ENCODE measurements at places on chromosomes 11 and 22.
A peak's percentile ranks its signal among the peaks of the same experiment; 100 is the strongest.

- no peak for DNase-seq
These were observed 39.3 kb upstream of the LRRC4C start for GRCh38 chr11:41498726-41499125.

DNA sequence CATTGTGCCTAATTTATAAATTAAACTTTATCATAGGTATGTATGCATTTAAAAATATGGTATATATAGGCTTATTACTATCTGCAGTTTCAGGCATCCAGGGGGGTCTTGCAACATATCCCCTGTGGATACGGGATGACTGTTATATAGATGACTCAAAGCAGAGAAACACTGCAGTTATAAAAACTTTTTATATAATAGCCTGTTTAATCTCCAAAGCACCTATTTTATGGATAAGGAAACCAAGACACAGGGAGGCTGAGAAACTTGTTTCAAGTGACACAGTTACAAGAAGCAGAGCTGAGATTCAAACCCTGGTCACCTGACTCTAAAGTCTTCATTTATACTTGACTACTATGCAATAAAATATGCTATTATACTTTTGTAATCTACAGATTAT, 897.7 kb downstream of the KCNA4 start:
- no peak for DNase-seq

- DNase-seq, result peak; percentile 74
These were observed 12.1 kb upstream of the NFAM1 start for GRCh38 chr22:42444077-42444904.

DNA sequence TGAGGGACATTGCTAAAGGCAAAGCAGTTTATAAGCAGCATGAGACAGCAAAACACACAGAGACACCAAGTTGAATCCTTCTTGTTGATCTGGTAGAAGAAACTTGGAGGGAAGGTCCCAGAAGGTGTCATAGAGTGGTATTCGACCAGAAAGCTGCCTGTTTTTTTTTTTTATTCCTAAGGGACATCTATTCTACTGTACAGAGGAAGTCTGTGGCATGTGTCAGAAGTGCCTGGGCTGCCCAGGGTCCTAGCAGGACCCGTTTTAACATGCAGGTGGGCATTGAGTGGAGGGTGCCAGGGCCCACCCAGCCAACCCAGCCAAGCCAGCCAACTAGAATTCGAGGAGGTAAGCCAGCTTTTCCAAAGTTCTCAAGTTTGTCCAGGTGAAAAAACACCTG, 68.0 kb upstream of the ATXN10 start:
- no peak for DNase-seq

GRCh38 chr22:46861468-46862367, 99.3 kb downstream of the TBC1D22A start:
- no peak for DNase-seq

DNA sequence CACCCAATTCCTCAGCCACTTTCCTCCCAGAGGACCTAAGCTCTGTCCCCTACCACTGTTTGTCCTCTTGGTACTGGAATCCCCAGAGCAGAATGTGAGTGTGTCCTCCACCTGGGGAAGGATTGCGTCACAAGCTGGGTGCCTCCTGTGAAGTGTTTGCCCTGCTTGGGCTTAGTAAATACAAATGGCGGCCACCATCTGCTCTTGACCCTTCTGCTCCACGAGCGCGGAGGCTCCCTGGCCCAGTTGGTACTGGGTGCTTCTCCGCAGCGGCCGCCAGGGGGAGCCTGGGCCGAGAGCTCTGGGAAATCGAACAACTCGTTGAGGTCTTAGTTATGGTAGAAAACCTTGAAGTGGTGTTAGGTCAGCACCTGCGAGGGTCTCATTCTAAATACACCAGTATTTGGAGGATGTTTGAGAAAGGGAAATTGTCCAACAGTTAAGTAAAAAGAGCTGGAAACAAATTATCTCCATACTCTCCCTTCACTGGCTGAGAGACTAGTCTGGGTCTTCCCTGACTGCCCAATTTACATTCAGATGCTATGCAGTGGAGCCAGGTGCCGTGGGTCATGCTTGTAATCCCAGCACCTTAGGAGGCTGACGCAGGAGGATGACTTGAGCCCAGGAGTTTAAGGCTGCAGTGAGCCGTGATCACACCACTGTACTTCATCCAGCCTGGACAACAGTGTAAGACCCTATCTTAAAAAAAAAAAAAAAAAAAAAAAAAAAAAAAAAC, 74.6 kb upstream of the TEAD1 start:
- no peak for DNase-seq

- DNase-seq, result no peak
These were observed 877 bp downstream of the ALG9 start for GRCh38 chr11:111870522-111870885.

- DNase-seq, result no peak
These were observed 4.1 kb downstream of the TRABD start for GRCh38 chr22:50189849-50190181.

DNA sequence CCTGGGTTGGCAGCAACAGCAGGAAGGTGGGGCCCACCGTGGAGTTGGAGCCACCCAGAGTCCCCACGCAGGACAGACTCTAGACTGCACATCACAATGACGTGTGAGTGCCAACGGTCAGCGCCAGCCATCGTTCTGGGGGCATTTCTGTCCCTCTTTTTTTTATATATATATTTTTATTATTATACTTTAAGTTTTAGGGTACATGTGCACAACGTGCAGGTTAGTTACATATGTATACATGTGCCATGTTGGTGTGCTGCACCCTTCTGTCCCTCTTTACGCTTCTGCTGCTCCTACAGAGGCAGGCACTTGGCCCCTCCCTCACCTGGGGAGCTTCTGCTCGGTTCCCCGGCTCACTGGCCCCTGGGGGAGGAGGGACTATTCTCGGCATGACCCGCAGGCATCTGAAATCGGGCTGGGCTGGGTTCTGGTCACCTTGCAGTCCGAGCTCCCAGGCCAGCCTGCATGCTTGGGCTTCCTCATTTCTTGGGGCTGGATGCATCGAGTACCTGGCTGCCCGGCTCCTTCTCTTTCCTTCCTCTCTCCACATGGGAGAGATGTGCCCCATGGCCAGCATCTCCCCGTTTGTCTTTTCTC, 787.4 kb downstream of the TBC1D22A start:
- DNase-seq, result no peak

DNA sequence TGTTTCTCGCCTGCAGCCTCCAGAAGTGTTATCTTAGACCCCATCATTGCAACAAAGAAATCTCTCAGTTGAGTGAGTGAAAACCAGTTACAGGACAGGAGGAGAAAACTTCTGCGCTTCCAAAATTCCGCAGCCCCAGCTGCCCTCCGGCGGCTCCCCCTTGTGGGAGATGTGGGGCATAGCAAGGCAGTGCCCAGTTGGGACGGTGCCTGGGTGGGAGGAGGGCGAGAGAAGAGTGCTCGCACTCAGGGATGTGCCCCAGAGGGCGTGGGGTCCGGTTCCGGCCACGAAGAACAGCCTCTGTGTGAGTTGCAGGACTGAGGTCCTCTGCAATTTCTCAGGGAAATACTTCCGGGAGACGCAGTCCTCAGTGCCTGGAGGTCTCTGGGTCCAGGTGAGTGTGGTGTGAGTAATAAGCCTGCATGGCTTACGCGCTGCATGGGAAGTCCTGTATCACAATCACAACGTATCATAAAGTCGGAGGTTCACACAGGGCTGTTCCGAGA, 87.0 kb upstream of the BLID start:
- DNase-seq, result no peak

- no peak for DNase-seq
These were observed 28.8 kb downstream of the DKK3 start for GRCh38 chr11:11979488-11980117.

- DNase-seq, result no peak
These were observed at the start of gene DSCAML1 for GRCh38 chr11:117796872-117797529. DSCAML1 (minus strand) TSS chr11:117797216; CDS start chr11:117797079, 137 bp downstream.

DNA sequence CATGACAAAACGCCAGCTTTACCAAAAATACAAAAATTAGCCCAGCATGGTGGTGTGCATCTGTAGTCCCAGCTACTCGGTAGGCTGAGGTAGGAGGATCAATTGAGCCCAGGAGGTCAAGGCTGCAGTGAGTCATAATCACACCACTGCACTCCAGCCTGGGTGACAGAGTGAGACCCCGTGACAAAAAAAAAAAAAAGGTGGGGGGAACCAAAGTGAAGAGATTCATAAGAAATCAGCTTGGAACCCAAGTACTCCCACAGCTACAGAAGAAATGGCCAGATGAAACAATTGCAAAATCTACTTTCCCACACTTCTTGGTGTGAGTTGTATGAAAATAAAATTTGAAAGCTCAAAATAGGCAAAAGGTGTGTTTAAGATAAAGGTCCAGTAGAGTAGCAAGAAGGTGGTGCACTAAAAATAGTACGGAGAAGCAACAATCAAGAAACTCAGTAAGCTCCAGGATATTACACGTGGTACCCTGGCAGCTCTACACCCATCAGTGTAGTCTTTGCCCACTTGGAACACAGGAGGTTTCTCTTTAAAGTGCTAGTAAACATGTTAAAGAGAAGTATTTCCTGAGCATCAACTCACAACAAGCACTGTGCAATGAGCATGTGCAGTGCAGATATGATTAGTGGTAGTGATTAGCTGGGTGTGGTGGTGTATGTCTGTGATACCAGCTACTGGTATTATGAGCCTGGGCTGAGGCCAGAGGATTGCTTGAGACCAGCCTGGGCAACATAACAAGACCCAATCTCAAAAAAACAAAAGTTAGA, 5.3 kb downstream of the HARBI1 start:
- DNase-seq, result no peak

GRCh38 chr22:24969560-24970301, 17.2 kb downstream of the KIAA1671 start:
- DNase-seq, result no peak

GRCh38 chr22:37544955-37545702, 15.2 kb upstream of the CDC42EP1 start:
- peak; percentile 18 for DNase-seq

DNA sequence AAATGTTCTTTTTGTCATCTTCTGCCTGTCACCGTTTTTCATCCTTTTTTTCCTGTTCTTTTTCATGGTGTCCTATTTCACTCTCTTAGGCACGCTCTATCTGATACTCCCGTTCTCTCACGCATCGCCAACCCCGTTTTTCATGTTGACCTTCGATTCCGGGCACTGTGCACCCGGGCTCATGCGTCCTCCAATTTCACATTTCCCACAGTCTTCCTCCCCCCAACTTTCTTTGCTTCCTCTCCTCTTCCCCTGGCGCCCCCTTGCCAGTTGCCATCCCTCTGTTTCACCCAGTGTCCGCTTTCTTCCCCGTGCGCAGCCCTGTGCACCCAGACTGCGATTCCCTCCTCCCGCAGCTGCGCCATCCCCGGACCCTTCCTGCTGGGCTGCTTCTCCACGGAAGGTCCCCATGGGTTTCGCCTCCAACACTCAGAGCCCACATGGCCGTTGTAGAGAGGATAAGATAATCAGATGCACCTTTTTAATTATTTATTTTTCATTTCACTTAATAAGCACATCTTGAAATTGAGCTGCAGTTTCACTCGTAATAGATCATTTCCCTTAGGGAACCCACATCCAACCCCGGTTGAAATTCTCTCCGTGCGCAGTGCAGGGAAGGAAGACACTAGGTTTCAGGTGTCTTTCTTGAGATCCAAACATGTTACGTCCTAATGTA, 791.1 kb downstream of the NTM start:
- no peak for DNase-seq

GRCh38 chr11:10973416-10973815, 115.6 kb upstream of the ZBED5 start:
- no peak for DNase-seq

DNA sequence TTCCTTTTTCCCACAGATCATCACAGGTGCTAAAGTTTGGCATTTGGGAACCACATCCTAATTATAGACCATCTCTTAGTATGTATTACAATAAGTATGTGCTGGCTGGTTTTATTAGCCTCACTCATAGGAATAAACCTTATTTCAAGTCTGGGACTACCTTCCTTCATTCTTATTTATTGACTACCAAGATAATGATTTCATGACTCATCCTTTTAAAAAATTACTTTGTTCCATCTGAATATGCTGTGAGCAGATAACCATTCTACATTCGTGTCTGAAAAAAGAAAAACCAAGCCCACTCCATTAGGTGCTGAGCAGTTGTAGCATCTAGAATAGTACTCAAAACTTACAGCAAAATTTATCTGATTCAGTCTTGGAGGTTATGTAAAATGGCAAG, 12.3 kb downstream of the TNRC6B start:
- no peak for DNase-seq

DNA sequence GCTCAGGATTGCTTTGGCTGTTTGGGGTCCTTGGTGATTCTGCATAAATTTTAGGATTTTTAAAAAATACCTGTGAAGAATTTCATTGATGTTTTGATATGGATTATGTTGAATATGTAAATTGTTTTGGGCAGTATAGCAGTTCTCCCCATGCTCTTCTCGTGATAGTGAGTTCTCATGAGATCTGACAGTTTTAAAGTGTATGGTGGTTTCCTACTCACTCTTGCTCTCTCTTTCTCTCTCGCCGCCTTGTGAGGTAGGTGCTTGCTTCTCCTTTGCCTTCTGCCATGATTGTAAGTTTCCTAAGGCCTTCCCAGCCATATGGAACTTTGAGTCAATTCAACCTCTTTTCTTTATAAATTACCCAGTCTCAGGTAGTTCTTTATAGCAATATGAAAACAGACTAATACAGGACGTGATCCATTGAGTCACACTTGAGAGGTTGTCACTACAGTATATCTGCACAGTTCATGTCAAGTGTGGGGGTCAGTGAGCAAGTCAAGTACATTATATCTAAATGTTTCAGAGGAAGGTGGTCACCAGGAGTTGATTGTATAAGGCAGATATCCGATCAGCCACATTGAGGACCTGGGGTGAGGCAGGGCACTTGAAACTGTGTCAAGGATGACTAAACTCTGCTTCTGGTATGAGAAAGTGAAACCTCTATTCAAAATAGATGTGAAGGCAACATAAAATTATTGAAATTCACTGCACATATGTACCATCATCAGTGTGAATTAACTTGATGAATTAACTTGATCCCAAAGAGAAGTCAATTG, 70.7 kb upstream of the CCDC179 start:
- DNase-seq, result no peak

GRCh38 chr11:77046060-77046501, 11.9 kb downstream of the B3GNT6 start:
- peak; percentile 27 for DNase-seq

- DNase-seq, result no peak
These were observed 1116.0 kb downstream of the TBC1D22A start for GRCh38 chr22:47878460-47878859.

All from T-helper 2 cell (primary cell).